Femur (tissue), 1 donor: ENCODE measurements at places on chromosomes 2 and 18.

GRCh38 chr2:236956031-236956618 is 129.6 kb upstream of the COPS8 start:
- peak; percentile 3 for DNase-seq

- no peak for DNase-seq
Measured at GRCh38 chr2:228426502-228427216, 245.2 kb upstream of the SPHKAP start.

- DNase-seq, result no peak
Measured at GRCh38 chr2:20106746-20107145, 55.3 kb upstream of the LAPTM4A start.

DNA sequence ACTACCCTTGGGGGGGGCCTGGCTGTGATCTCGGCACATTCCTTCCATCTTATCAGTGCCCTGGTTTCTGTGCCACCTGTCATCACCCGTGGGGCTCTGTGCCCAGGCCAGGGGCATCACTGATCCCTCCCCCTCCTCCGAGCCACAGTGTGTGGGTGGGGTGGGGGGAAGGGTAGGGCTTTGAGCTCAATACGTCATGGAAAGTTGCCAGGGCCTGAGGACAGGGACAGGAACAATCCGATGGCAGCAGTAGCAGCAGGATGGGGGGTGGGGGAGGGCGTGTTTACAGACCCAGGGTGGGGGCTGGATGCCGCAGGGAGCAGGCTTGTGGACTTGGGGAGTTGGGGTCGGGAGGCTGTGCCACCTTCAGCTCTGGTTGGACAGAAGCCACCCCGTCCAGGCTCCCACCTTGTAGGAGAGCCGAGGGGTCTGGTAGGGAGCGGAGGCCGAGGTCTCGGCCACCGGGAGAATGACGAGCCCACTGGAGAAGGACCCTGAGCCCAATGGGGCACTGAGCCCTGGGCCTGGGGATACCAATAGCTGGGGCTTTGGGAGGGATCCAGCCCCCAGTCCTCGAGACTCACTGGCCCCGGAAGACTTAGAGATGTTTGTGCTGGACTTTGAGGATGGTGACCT is 3.5 kb downstream of the SLC4A3 start:
- DNase-seq, result no peak

- no peak for DNase-seq
Measured at GRCh38 chr2:173388795-173389194, 34.1 kb downstream of the CDCA7 start.

DNA sequence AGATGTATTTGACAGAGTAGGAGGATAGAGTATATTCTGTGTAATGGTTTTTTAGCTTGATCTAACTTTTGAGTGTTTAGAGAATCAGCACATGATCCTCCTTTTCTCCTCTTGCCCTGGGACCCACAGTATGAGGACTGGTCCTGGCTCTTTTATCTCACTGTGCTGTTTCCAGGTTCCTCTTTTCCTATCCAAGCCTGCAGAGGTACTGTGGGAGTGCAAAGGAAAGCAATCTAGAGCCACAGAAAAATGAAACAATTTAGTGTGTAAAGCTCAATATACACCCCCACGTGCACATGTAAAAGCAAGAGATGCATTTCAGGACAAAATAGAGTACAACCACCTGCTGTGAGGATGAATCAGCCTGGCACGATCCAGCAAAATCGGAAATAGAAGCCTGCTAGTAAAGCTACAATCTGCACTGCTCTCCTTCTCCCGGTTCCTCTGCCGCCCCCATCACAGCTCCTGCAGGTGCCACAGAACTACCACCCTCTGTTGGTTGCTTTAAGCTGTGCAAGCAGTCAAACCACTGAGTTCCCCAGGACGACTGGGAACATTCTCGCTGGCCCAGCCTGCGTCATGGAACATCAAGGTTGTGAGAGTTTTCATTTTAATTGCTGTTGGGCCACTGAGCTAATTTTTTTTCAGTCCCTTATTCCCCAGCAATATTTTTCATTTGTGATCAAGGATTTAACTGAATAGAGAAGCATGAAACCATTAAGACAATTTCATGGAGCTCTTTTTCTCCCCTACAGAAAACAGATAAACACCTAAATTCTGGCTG is 47.8 kb upstream of the MAPRE3 start:
- DNase-seq, result peak; percentile 46

DNA sequence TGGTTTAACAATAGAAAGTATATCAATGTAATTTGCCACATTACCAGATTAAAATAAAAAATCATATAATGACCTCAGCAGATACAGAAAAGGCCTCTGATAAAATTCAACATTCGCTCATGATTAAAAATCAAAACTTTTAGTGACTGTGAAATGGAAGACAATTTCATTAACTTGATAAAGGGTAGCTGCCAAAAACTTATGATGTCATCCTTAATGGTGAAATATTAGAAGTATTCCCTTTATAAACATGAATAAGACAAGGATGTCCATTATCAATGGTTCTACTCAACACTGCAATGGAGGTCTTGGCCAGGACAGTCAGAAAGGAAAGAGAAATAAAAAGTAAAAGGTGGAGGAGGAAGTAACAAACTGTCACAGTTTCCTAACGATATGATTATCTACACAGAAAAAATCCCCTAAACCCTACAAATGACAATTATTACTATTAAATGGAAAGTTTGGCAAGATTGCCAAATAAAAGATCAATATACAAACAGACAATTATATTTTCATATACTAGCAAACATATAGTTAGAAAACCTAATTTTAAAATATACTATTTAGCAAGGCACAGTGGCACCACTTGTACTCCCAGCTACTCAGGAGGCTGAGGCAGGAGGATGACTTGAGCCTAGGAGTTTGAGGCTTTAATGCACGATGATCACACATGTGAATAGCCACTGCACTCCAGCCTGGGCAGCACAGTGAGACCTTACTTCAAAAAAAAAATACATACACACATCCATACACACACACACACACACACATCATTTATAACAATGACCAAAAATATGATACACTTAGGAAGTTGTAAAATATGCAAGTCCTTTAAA is 12.8 kb downstream of the METTL8 start:
- DNase-seq, result no peak

GRCh38 chr2:143532061-143532460 is 402.8 kb downstream of the ARHGAP15 start:
- no peak for DNase-seq

- peak; percentile 19 for DNase-seq
Measured at GRCh38 chr2:145692971-145693478, 1173.1 kb upstream of the ZEB2 start.
